ENCODE measurements at places on chromosomes 4 and X.
A peak's percentile ranks its signal among the peaks of the same experiment; 100 is the strongest.

GRCh38 chr4:74692972-74693371 is 101.4 kb downstream of the BTC start:
- DNase-seq, result peak; percentile 11

GRCh38 chr4:81743731-81744435 is 272.2 kb upstream of the RASGEF1B start:
- DNase-seq, result no peak

DNA sequence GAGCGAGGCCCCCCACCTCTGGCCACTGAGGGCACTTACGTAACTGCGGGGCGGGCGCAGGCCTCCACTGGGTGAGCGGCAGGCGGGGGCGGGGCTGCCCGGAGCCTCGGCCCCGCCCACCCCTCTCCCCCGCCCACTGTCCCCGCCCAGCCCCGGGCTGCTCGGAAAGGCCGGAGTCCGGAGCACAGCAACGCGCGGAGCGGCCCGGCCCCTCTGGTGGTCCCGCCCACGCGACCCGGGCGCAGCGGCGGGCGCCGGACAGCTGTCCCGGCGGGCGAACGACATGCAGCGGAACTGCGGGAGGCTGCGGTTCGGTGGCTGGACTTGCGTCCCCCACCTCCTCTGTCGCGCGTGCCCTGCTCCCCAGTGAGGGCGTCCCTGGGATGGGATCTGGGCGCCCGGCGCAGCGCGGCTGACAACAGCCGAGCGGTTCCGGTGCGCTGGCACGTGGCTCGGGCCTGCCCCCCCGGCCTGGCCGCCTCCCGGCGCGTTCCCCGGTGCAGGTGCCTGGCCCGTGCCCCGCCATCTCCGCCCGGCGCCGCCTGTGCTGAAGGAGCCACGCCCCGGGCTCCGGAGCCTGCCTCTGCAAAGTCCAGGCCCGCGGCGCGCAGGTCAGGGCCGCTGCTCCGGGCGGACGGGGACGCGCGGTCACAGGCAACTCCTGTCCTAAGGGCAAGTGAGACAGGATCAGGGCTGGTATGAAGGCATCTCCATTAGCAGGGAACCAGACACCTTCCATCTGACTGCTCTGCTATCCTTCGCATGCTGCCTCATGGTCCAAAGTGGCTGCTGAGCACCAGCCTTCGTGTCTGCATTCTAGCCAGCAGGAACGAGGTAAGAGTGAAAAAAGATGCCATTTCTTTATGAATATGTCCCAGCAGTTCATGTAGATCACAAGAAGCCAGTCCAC is 21.8 kb upstream of the JAKMIP1 start:
- DNase-seq, result no peak

- no peak for DNase-seq
Measured at GRCh38 chr4:88419874-88420273, 37.0 kb upstream of the HERC5 start.

DNA sequence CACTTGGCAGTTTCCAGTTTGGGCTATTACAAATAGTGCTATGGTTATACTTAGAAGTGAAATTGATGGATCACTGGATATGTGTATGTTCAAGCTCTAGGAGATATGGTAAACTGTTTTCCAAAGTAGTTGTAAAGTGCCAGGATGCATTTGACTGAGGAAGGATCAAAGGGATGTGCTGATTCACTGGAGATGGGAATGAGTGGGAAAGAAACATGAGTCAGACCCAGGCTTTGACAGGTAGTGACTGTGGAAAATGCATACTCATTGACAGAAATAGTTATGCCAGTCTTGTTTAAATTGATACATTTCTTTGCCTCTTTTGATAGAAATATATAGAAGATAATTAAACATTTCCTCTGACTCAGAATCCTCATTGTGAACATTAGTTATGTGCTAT is 77.9 kb downstream of the CEP135 start:
- DNase-seq, result no peak

DNA sequence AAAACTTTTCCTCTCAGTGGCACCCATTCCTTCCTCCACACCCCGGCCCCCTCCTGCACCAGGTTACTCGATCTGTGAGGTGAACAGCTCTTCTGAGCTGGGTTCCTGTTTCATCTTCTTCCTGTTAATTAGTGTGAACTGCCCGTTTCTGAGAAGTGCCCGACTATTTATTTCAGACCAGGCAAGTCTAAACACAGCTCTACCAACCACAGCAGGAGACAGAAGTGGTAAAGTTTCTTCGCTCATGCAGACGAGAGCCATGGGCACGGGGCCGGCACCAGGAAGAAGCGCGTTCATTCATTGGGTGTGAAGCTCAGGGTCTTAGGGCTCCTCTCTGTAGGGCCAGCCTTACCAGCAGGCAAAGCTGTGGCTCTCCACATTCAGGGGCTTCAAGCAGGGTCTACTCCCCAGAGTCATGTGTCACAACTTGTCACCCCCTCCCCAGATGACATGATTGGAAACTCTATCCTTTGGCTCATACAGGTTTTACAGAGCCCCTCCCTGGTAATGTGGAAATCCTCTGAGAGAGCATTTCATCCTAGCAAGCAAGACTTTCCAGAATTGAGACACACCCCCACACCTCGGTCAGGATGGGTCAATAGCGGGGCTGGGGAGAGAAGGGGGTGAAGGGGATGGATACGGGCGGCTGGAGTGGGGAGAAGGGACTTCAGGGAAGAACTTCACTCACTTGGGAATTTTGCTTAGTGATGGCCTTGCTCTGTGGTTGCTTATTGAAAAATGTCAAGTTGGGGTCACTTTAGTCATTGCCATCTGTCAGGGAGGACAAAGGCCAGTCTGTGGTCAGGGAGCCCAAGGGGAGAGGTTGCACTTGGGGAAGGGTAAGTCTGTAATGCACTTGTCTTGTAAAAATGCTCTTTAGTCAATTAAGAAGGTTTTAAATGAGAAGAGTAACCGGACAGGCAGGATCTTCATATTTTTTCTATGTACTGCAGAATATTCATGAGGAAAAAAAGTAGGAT is 121.6 kb upstream of the TRIM2 start:
- DNase-seq, result no peak

DNA sequence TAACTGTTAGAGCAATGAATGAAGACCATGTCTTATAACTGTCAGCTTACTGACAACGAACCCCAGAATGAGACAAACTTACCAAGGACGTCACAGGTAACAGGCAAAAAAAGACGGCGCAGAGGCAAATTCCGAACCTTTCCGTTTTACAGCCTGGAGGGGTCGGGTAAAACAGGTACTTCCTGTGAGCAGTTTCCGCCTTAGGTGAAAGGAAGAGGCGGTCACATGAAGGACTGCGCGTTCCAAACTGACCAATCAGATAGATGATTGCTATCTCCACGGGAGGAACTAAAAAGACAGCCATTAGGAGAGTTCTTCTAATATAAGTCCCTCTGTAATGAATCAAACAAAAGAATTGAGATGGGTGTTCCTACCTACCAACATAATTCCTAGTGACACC is at the start of gene COX7B2:
TSS of gene COX7B2 (minus strand) at position 168 of the 400 bp plus-strand sequence. CDS start 174,053 bp downstream, outside the sequence.
- DNase-seq, result no peak

DNA sequence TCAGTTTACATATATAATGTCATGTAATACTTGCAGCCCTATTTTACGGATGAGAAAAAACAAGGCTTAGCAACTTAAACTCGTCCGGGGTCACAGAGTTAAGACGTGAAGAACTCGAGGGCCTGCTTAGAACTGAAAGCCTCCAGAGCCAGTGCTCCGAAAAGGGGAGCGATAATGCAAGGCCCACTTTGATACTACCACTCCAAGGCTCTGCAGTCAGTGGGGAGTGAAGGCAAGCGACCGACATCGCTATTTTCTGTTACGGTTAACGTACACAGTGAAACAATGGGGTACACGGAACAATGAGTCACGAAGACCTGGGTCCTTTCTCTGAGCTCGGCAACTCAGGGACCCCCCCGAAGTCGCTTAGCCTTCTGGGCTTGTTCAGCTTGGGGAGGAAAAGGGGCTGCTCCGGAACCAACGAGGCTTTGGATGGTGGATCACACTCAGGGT is 965 bp downstream of the PPA2 start:
- no peak for DNase-seq

GRCh38 chr4:102441978-102442911 is 58.9 kb upstream of the NFKB1 start:
- no peak for DNase-seq

GRCh38 chr4:140246216-140246615 is 92.2 kb upstream of the MAML3 start:
- DNase-seq, result no peak

DNA sequence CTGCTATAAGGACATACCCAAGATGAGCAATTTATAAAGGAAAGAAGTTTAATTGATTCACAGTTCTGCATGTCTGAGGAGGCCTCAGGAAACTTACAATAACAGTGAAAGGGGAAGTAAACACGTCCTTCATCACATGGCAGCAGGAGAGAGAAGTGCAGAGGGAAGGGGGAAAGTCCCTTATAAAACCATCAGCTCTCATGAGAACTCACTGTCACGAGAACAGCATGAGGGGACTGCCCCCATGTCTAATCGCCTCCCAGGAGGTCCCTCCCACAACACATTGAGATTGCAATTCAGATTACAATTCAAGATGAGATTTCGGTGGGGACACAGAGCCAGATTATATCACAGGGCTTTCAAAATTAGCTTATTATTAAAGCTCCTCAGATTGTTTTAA is 209.5 kb upstream of the PPP3CA start:
- no peak for DNase-seq

DNA sequence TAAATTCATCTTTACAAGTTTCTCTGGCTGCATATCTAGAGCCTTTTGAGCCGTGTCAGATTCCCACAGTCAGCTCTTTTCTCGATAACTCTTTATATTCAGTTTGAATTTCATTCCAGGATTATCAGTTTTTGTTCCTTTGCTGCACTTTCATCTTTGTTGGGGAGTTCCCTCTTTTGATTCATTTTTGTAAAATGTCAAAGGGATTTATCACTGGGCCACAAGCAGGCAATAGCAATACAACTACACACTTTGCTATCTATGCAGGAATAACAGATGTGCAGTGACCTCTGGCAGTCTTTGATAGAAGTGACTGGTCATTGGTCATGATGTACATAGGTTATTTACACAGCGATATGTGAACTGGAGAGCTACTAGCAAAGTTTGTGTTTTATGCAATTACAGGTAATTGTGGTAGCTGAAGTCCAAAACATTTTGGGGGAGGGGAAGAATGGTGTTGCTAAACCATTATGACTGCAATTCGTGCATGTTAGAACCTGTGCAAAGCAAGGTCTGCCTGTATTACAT is 43.8 kb downstream of the HPGDS start:
- DNase-seq, result no peak

GRCh38 chr4:125538670-125539069 is 223.9 kb downstream of the FAT4 start:
- no peak for DNase-seq

DNA sequence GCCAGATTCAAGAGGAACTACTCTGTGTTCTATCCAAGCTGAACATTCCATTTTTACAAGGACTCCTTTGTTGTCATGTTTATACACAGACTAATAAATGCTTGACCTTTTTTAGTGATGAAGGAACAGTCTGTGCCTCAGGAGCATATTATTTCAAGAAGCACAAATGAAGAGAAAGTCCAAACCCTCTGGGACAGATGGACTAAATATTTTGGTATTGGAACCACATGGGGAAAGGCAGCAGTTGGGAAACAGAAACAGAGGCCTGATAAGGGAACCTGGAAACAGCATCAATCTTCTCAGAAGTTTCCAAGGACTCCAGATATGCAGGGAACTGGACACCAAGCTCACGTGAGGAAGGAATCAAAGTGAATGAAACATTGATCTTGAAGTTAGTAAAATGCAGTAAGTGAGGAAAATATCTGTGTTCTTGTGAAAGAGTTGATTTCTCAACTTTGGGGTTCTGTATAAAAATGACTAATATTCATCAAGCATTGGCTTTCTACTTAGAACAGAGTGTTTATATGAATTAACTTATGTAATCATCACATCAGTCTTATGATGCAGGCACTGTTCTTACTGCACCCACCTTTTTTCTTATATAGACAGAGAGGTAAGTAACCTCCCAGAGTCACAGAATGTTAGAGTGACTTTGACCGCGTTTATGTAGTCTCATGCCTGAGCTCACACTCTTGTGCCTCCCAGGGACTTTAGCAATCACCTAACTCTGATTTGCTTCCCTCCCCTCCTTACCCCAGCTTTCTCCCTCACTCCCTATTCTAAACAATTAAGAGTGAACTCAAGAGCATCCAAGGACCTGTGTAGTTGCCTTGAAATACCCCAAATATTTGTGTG is 148.9 kb upstream of the JADE1 start:
- peak; percentile 49 for DNase-seq

DNA sequence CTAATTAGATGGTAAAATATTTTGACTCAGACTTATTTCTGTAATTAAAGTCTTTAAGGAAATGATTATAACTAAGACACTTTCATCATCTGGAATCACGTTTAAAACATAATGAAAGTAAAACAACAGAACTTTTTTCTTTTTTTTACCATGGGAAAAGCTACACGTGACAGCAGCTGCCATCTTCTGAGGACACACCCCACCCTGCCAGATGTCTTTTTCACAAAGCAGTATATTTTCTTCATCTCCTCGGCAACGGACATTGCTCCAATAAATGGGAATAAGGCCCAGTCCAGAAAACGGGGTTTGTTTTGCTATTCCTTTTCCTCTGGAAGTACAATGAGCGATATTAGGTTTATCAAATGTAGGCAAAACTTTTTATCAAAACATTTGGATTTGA is 17.5 kb downstream of the PRSS12 start:
- DNase-seq, result no peak

DNA sequence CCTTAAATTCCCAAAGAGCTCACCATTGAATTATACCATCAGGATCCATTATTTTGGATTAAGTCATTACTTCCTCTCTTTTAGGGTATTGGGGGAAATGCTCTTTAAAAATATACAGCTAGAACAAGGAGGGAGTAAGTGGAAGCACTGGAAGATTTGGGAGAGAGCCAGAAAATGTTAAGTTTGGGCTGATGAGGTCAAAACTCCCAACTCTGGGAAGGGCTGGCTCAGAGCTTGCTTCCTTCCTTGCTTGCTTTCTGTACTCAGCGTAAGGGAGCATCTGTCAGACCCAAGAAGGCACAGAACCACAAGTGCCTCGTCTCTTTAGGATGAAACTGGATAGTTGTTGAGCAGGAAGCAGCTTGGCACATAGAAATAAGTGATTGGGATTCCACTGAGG is 138.2 kb downstream of the GUCY2F start:
- no peak for DNase-seq

GRCh38 chrX:13013363-13014110 is 30.9 kb downstream of the FAM9C start:
- no peak for DNase-seq

- DNase-seq, result no peak
Measured at GRCh38 chr4:1608821-1609500, 75.2 kb downstream of the FAM53A start.

- DNase-seq, result no peak
Measured at GRCh38 chr4:130080872-130081451, 985.0 kb downstream of the C4orf33 start.

GRCh38 chr4:38202242-38202641 is 242.0 kb downstream of the PTTG2 start:
- no peak for DNase-seq

All from AG04450 (cell line).